AG08396 (cell line): ENCODE measurements at places on chromosomes 16 and 17.

DNA sequence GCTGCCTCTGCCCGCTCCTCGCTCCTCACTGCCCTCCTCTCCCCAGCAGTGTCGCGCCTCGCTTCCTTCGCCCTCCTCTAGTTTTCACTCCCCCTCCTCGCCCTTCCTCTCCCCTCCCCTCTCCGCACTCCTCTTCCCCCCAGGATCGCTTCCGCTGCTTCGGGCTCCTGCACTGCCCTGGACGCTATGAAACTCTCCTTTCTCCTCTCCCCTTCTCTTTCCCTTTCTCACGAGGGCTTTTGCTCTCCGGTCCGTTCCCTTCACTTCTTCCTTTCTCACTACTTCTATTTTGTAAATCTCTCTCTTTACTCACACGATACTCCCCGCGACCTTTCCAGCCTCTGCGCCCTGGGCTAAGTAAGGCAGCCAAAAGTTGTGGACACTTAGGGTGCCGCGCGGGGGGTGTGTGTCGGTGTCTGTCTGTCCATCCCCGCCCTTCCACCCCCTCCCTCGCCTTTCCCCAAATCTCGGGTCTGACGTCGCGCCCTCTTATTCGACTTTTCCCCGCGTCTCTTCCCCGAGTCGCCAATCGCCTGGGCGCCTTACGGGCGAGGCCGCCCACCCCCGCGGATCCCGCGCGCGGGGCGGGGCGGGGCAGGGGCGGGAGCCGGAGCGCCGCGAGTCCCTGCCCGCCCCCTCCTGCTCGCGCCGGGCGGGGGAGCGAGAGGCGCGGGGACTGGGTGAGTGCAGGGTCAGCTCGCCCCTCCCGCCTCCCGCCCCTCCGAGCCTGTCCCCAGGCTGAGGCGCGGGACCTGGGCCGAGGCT, at the start of gene IRX3:
Gene IRX3, minus strand, starts transcription at position 422 of the 765 bp plus-strand sequence. CDS start 737 bp downstream, outside the sequence.
- peak; percentile 81 for DNase-seq

- no peak for DNase-seq
Measured at GRCh38 chr17:35973333-35974260, 7.7 kb downstream of the CCL16 start.

DNA sequence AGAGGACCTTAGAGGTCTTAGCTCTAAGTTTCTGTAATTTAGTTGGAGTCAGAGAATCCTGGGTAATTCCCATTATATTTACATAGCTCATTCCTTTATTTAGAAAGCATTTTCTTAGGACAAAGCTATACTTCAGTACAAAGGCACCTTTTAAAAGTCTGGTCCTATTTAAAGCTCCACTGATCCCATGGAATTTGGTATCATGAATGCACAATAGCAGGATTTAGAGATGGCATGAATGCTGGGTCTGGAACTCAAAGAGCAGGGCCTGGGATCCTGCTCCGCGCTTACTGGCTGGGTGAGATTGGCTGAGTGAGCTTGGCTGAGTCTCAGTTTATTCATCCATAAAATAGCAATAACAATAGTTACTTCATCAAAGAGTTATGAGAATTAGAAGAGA, 4.8 kb downstream of the KRT23 start:
- no peak for DNase-seq

DNA sequence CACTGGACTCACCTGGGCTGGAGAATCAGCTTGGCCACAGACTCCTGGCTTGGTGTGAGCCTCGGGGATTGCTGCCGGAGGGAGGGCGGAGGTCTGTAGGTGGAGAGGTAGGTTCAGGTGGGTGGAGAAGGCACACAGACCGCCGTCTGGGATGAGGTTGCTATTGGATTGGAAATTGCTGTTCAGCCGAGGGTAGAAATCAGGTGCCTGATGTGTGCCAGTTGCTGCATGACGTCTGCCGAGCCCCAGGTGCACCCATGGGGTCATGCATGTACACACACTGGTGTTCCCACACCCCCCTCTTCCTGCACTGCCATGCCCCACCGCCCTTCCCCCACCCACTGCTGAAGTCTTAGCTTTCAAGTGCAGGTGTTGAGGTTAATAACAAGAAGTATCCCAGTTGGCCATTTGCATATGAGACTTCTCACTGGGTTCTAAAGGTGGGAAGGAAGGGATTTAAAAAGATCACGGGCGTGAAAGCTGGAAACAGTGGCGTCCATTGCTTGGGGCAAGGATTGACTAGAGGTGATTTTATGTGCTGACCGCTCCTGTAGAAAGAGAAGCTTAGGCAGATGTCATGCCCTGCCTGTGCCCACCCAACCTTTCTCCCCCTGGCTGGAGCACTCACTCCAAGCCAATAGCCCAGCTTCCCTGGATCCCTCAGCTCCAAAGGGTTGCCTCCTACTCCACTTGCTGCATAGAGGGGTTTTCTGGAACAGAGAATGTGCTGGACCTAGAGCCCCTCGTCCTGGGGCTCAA, 193.6 kb downstream of the CCDC182 start:
- DNase-seq, result no peak

GRCh38 chr16:82183004-82183397, 13.0 kb upstream of the MPHOSPH6 start:
- DNase-seq, result no peak

DNA sequence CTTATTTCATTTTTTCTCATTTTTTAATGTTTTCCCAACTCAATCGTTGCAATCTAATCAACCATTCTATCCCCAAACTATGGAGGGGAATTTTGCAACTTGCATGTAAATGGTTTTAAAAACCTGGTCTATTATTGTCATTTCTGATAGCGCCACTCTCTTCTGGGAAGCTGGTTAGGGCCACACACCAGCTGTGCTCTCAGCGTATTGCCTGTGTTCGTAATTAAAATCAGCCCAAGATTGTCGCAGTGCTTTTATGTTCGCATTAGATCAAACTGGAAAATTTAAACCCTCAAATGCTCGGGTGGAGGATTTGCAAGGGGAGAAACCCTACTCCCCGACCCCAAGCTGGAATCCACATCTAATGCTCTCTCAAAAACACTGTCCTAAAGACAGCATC, 123.5 kb upstream of the CACNG5 start:
- no peak for DNase-seq

GRCh38 chr16:7268182-7268581, 64.5 kb upstream of the RBFOX1 start:
- DNase-seq, result peak; percentile 6

DNA sequence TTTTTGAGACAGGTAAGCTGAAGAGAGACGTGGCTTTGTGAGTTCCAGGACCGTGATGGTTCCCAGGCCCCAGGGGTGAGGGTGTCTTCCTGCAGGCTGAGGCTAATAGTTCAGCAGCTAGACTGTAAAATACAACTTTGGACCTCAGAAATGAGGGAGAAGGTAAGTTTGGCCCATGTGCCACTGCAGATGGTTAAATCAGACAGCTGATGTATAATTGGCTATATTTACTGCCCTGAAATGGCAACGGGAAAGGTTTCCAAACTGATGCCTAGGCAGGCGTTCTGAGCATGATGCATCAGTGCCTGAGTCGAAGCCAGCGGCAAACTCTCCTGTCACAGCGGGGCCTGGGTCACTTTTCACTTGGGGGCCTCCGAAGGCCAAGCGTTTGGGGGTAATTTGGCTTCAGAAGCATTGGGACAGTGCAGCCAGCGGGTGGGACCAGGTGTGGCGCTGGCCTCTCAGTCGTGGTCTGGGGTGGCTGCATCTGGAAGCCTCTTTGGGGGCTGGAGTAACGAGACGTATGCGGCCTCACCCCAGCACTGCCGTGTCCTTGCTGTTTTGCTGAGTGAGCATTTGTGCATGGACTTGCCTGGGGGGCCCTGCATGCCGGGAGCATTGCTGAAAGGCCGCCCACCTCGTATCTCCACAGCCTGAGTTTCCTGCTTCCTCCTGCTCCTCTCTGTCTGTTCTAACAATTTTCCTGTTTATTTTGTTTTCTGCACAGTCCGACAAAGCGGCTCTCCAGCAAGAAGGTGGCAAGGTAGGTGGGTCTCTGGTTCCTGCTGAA, 31.2 kb upstream of the CAPN15 start:
- no peak for DNase-seq

- DNase-seq, result peak; percentile 16
Measured at GRCh38 chr16:58393138-58393504, 850 bp downstream of the GINS3 start.

- DNase-seq, result no peak
Measured at GRCh38 chr17:77553459-77554066, 404.9 kb upstream of the TNRC6C start.

GRCh38 chr17:55576996-55577586, 65.8 kb upstream of the SMIM36 start:
- peak; percentile 36 for DNase-seq

DNA sequence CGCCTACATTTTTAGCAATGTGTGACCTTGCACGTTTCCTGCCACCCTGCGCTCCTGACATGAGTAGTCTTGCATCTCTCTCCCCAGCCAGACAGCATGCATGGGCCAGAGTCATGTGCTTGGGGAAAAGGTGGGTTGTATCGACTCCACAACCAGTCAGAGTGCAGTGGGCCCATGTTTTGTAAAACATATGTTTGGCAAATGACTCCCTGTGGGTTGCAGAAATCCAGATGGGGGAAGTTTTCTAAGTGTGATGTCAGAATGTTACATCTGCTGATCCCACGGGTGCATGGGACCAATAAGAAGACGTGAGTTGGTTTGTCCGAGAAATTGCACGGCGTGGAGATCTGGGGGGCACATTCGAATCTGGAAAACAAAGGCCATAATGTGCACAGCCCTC, 147.1 kb downstream of the FOXL1 start:
- DNase-seq, result no peak

GRCh38 chr16:57576429-57576870, 34.0 kb downstream of the ADGRG5 start:
- peak; percentile 78 for DNase-seq

- no peak for DNase-seq
Measured at GRCh38 chr16:12453832-12454231, 349.9 kb downstream of the CPPED1 start.

DNA sequence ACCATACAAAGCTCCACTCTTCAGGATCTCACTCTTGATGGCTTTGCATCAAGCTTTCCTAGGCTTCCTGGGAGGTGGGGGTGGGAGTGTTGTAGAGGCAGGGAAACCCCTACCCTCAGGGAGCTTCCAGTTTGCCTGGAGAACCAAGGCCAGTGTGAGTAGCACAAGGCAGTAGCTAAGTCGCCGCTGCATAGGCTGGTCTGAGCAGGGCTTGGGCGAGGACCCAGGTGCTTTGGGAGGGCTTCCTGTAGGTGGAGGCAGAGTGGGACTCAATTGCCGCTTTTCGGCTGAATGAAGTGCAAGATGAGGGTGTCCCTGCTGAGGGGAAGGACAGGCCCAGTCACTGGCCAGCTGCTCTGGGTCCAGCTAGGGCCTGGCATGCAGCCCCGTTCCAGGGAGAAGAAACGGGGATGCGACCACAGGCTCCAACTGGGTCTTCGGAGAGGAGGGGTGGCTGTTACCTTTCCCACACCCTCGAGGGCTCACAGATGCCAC, 3.9 kb downstream of the CD79B start:
- no peak for DNase-seq

GRCh38 chr16:78450255-78450654, 350.8 kb downstream of the WWOX start:
- DNase-seq, result no peak

DNA sequence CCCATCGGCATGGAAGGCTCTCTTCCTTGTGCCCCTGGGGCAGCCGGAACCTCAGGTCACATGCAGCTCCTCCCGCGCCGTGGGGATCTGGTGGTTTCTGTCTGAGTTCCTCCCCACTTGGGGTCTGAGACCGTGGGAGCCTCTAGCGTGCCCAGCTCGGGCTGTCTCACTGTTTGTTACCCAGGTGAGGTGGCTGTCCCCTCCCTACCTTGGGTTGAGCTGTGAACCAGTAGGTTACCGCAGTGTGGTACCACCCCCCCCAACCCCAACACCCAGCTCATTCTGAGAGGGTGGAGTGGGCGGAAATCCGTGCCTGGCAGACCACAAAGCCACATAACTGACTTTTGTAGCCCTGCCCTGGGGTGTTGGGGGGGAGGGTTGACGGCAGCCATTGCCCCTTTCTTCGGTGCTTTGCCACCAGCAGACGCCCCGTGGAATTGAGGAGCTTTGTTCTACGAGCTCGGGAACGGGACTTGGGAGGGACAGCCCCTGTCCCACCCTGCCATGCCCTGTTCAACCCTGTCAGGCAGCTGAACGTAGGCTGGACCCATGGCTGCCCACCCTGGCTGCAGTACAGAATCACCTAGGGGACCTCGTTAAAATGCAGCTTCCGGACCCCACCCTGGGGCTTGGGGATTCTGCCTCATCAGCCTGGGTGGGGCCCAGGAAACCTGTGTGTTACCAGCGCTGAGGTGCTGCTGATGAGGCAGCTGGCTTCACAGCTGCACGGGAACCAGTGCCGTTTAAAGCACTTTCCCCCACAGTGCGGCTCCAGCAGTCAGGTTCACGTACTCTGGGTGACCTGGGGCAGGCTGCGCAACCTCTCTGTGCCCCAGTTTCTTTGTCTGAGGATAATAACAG, 18.5 kb downstream of the RAP1GAP2 start:
- no peak for DNase-seq

- peak; percentile 25 for DNase-seq
Measured at GRCh38 chr16:66662445-66663194, 33.9 kb downstream of the CMTM4 start.

GRCh38 chr16:55475919-55476318, 3.1 kb upstream of the MMP2 start:
- DNase-seq, result no peak

- no peak for DNase-seq
Measured at GRCh38 chr16:59500601-59501000, 766.5 kb upstream of the GOT2 start.

DNA sequence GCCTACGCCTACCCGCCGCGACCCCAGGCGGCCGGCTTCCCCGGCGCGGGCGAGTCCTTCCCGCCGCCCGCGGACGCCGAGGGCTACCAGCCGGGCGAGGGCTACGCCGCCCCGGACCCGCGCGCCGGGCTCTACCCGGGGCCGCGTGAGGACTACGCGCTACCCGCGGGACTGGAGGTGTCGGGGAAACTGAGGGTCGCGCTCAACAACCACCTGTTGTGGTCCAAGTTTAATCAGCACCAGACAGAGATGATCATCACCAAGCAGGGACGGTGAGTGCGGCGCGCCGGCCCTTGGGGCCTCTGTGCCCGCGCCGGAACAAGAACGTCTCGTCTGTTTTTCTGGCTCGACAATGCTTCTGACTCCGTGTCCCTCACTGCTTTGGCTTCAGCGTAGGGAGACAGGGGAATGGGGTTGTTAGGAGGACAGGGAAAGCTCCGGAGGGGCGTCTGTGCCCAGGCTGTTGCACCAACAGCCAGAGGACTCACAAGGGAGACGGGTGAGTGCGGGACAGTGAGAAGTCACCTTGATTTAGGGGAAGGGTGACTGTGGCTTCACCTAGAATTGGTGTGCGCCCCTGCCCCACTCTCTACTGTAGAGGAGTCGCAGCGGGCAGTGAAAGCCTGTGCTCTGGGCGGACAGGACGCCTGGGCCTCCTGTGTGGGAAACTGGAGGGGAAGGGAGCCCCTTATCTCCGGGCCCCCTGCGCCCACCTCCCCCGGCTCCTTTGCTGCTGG, 806 bp downstream of the TBX21 start:
- DNase-seq, result no peak

DNA sequence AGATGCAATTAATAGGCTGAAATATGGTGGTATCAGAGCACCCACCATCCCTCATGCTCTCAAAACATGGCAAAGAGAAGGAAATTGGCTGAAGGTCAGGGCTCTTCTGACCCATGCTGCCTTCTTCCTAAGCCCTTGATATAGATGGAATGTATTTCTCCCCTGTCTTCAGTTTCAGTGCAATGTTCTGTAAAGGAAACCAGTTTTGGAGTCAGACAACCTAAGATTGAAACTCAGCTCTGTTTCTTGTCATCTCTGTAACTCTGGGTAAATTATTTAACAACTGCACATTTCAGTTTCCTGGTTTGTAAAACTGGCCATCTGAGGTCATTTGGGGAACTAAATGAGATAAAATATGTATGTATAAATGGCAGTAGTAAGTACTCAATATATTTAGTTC, 243.9 kb downstream of the CA10 start:
- DNase-seq, result no peak
